Germinal center (tissue), 1 donor: ENCODE measurements at places on chromosomes 5 and 9.
A peak's percentile ranks its signal among the peaks of the same experiment; 100 is the strongest.

- no peak for DNase-seq
Observed at GRCh38 chr9:96660692-96661248, 5.7 kb upstream of the PRXL2C start.

DNA sequence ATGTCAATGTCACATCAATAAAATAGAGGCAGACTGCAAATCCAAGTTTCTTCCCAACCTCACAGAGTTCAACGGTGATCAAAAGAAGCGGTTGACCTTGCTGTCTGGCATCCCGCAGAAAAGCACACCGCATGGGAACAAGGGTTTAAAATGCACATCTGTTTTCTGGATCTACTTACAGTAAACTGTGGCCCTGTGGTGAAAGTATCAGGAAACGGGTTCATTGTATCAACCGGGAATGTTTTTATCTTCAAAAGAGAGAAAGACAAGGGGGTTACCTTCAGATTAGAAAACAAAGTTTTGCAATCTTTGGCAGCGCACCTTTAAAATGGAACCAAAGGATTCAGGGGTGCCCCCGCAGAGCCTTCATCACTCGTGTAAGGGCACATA, 15.5 kb upstream of the FRRS1L start:
- DNase-seq, result no peak

- DNase-seq, result no peak
Observed at GRCh38 chr5:78979117-78979742, 5.9 kb downstream of the ARSB start.

GRCh38 chr9:37329576-37329975, 92.9 kb upstream of the GRHPR start:
- DNase-seq, result no peak

DNA sequence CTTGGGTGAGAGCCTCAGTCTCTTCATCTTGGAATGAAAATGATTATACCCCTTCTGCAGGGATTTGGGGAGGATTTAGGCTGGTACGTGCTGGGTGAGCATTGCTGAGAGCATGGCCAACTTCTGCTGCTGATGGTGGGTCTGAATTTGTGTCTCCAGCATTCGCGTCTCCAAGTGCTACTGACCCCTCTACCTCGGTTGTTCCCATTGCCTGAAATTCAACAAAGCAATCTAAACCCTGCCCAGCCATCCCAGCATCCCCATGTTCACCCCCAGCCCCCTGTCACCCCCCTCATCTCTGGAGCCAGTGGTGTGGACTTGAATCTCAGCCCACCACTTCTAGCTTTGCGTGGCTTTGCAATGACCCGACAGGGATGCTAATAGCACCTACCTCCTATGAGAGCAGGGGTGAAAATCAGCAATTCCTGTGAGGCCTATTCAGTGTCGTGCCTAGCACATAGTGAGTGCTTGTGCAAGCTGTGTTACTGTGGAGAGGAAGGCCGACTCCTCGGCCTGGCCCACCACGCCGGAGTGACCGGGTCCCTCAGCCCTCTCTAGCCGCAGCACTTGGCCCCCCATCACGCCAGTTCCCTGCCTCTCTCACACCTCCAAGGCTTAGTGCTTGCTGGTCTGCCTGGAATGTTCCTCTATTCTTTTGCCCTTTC, 43.4 kb upstream of the SH3PXD2B start:
- no peak for DNase-seq

- DNase-seq, result no peak
Observed at GRCh38 chr5:119864286-119864685, 234.9 kb downstream of the FAM170A start.

GRCh38 chr9:131661568-131662288, 78.1 kb downstream of the RAPGEF1 start:
- DNase-seq, result peak; percentile 56

DNA sequence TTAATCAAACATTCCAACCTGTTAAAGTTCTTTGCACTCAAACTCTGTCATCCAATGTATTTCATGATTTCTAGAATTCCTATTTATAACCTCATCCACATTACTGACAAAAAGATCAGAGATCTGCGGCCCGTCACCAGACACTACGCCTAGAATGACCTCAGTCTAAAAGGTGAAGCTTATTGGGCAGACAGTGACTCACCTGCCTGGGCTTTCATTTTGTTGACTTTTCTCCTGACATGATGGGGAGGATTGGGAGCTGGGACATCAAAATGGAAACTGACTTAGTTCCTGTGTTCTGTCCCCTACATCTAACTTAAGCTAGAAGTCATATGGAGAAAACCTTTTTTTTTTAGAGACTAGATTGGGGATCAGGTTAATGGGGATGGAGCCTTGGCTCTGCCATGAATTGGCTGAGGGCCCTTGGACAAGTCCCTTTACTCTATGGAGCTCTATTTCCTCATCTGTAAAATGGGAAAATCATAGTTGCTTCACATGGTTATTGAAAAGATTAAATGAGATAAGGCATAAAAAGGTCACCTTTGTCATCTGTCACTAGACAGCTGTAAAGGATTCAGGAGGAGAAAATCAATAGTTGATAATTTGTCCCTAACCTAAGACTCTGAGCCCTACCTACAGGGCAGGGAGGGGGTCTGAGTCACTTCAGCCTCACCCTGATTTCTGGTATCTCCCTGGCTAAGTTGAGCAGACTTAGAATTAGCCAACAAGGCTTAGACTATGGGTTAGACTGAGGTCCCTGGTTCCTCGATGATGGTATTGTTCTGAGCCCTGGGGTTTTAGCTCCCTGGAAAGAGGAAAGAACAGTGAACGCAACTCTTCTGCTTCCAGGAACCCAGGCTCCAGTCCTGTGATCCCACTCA, 224.8 kb upstream of the TBC1D2 start:
- DNase-seq, result no peak

DNA sequence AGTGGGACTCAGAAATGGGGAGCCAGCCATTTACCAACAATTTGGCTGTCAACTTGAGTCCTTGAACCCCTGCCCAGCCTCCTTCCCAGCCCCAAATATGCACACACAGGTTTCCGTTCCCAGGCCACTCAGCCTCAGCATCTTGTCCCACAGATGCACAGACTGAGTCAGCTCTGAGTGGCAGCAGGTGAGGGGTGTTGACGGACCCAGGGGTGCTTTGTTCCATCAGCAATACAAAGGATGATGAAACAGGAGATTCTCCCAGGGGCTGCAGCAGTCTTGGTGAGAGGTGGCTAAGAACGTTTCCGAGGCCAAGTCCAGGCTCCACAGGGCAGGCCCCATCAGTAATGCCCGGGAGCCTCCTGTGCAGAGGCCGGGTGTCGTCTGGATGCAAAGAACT, 4.9 kb upstream of the OLFM1 start:
- no peak for DNase-seq

- no peak for DNase-seq
Observed at GRCh38 chr5:154090656-154091055, 51.9 kb downstream of the MFAP3 start.

DNA sequence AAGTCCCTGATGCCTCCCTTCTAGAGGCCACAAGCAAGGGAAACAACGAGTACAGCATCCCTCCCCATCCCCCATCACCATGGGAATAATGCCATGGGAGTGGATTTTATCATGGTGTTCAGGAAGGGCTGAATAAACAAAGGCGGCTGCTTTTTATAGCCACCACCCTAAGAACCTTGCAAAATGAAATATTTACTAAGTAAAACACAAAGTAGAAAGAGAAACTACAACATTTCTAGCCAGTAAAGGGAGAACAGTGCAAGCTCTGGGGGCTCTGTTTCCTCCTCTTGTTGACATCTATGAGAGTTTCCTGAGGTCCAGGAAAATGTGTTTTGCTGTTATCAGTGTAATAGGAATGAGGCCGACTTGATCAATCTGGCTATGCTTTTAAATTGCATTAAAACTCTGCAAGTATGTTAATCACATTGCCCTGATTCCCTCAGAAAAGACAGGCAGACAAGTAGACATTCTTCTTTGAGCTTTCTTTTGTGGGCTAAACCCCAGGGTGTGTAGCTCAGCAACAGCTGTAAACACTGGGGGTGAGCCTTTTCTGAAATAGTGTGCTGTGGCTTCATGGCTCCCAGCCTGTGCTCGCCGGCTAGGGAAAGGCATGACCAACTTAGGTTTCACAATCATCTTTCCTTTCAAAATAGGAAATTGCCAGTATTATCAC, 31.1 kb downstream of the SV2C start:
- no peak for DNase-seq

DNA sequence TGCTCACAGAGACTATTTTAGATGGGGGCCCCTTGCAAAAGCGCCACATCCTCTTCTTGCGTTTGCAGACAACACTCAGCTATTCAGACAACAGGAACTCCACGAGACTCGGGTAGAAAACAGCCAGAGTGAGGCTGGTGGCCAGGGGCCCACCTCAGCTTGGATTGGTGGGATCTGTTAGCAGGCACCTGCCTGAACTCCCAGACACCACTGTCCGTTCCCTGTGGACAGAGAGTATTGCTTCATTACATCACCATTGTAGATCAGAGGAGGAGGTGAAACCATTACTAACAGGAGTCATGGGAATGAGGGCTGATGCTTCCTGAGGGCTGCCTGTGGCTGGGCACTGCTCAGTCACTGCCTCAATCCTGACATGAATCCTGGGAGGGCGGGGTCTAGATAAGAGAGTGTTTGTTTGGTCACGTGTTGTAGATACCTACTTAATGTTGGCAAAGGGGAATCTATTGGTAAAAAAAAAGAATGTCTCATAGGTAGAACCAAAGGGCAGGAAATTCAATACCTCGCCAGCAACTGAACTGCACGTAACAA, 4.4 kb upstream of the RAPGEF1 start:
- peak; percentile 29 for DNase-seq

GRCh38 chr5:141559461-141559860, 59.3 kb downstream of the DIAPH1 start:
- no peak for DNase-seq

DNA sequence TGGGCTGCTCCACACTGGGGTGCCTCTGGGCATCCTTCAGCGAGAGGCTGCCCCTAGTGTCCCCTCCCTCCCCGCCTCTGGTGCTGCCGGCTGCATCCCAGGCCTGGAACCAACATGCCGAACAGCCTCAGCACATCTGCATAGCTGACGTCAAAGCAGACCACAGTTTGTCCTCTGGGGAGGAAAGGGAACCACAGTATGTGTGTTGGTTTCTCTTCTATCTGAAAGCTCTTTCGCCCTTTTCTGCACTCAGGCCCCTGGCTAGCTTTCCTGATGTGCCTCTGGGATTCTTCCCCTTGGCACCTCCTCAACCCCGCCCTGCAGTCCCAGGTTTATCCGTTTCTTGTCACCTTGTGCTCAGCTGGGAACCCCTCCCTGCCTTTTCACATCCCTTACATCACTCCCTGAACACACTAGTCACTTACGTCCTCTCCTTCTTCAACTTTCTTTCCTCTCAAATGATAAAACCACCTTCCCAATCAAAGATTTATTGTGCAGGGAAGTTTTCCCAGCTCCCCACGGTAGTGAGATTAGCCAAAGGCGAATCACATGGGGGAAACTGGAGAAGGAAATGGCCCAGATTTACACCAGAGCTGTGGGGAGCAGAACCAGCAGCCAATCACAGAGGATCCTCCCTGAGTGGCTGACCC, 35.5 kb upstream of the B4GALT1 start:
- DNase-seq, result peak; percentile 68

GRCh38 chr5:109643791-109644350, 45.9 kb upstream of the MAN2A1 start:
- no peak for DNase-seq

DNA sequence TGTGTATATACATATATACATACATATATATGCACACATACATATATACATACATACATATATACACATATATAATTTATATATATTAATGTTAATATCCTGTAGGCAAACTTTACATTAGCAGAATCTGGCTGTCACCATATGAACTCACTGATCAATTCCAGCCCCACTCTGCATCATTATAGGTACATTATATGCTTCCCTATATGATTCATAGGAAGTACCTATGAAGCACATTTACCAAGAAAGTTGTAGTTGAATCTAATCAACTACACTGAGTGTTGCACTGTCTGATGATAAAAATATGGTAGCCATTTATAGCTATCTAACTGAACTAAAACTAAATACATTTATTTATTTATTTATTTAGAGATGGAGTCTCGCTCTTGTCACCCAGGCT, 5.5 kb upstream of the SPATA6L start:
- no peak for DNase-seq

DNA sequence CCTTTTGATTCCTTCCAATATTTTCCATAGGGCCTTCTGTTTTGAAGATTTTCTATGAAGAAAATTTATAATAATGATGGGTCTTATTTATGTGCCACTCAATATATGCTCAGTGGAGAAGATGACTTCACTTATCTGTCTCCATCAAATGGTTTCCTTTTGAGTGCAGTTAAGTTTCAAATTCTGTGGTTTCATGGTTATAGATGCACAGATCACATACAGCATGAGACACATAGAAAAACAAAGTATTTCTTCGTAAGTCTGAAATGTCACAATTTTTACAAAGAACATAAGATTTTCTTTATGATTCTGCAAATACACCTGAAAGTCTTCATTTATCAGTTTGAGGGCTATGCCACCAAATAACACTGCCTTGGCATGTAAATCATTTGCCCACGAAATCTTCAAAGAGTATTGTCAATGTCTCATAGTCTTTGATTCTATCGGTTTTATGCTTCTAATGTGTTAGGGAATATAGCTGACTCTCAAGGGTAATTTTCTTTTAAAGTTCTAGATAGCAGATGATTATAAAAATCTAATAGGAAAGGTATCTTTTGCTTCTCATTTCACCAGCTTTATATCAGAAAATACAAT, 14.1 kb downstream of the CFAP95 start:
- no peak for DNase-seq

DNA sequence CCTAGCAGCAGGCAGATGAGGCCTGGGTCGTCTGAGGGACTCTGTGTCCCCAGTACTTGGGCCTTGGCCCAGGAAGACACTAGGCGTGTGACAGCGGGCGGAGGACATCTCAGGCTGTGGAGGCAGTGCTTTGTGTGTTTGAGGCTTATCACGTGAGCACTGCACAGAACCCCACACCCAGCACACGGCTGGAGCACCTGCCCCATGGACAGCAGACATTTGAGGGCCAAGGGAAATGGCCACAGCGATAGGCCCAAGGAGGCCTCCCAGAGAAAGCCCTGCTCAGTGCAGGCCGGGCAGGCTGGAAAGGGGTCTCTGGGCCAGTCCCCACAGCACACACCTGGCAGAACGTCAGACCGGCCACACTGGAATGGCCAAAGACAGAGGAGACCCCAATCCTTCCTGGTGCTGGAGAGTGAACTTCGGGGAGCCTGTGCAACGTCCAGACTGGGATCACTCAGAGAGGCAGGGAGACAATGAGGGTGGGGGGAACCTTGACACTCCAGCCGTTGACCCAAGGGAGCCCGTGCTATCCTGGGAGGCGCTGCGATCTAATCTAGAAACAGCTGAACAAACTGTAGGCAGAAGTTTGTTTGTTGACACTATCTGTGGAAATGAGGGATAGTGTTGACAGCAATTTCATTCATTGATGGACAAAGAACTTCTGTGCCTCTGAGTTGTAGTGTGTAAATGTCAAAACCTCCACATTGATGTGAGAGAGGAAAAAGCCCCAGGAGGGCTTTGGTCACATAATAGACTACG, 19.6 kb upstream of the FLT4 start:
- no peak for DNase-seq
